HS-5 (cell line): ENCODE measurements at places on chromosomes 16 and 17.

- DNase-seq = no peak
Measured at GRCh38 chr17:19014628-19015215, 10.2 kb upstream of the FAM83G start.

DNA sequence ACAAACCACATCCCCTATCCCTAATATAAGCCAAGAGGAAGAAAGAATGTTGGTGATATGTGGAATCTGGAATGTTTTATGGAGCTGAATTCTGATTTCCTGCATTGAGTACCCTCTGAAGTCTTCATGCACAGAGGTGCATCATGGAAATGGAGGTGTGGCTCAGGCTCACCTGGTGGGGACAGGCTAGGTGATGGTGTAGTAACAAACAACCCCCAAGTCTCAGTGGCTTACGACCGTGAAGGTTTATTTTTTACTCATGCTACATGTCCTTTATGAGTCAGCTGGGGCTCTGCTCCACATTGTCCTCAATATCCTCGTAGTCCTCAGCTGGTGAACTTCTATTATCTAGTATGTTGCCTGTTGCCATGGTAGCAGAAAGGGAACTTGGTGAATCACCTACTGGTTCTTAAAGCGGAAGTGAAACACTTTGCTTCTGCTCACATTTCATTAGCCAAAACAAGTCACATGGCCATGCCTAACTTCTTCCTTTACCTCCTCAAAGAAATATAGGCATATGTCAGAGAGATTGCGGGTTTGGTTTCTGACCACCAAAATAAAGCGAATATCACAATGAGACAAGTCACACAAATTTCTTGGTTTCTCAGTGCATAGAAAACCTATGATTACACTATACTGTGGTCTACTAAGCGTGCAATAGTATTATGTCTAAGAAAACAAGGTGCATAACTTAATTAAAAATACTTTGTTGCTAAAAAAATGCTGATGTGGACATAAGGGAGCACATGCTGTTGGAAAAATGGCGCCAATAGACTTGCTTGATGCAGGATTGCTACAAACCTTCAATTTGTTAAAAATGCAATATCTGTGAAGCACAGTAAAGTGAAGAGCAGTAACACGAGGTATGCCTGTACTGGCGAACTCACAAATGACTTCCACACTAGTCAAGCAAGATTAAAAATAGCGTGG lies at the start of gene PMFBP1:
Gene PMFBP1, minus strand, starts transcription at position 51 of the 930 bp plus-strand sequence. CDS start 947 bp downstream, outside the sequence.
- DNase-seq = peak; percentile 42

DNA sequence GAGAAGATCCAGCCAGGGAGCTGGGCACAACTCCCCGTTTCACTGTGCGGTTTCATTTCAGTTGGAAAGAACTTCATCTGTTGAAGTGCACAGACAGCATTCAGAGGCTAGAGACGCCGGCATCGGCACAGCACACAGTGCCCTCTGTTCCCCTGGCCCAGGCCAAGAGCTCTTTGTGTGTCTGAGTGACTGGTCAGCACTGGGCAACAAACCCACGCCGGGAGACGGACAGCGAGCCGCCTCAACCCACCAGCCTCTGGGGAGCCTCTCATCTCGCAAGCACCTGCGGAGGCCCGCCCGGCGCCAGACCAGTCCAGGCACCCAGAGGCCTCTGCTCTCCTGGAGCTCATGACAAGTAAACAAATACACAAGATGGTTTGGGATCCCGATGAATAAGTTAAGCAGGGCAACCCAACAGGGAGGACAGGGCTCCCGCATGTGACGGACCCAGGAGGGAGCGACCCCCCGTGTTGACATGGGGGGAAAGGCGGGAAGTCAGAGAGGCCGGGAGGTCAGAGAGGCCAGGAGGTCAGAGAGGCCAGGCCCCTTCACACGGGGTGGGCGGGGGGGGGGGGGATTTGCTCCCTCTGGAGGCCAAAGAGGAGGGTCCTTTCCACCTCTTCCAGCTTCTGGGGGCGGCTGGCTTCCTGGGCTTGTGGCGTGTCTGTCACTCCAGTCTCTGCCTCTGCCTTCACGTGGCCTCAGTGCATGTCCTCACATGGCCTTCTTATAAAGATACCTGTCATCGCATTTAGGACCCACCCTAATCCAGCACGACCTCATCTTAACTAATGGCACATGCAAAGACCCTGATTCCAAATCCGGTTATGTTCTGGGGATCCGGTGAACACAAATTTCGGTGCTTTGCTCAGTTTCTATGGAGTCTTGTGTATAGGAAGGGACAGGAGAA lies 25.8 kb upstream of the KLHDC4 start:
- no peak for DNase-seq

GRCh38 chr17:57423541-57423940 lies 167.2 kb downstream of the MSI2 start:
- DNase-seq = no peak

GRCh38 chr17:70905796-70906195 lies 736.5 kb downstream of the KCNJ2 start:
- DNase-seq = peak; percentile 90

- DNase-seq = no peak
Measured at GRCh38 chr16:86252596-86252995, 257.7 kb upstream of the FOXF1 start.

DNA sequence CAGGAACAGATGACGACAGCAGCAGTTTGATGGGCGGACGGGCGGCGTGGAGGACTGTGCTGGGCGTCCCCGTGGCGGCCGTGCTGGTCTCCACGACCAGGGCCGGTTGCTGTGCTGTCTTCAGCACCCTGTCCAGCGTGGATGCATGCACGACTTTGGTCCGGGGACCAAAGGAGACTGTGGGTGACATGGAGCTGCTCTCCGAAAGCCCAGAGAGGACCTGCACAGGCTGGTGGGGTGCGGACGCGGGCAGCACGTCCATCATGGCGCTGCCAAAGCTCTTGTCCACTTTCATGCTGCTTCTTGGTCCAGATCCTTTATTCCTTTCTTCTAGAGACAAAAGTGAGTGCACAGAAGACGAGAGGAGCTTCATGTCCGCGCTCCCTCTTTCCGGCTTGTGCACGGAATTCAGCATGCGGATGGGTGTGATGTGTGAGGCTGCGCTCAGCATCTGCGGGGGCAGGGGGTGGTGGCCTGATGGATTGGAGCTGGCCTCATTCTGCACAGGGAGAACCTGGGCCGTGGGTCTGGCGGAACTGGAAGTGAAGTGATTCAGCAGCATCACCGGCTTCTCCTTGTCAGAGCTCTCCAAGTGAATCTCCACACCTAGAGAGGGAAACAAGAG lies 20.3 kb downstream of the MAP1LC3B start:
- no peak for DNase-seq

GRCh38 chr16:15435216-15435864 lies 952 bp downstream of the BMERB1 start:
- no peak for DNase-seq

GRCh38 chr16:11006656-11007055 lies 62.3 kb downstream of the CLEC16A start:
- no peak for DNase-seq

- no peak for DNase-seq
Measured at GRCh38 chr16:10561425-10561824, 19.0 kb downstream of the EMP2 start.

DNA sequence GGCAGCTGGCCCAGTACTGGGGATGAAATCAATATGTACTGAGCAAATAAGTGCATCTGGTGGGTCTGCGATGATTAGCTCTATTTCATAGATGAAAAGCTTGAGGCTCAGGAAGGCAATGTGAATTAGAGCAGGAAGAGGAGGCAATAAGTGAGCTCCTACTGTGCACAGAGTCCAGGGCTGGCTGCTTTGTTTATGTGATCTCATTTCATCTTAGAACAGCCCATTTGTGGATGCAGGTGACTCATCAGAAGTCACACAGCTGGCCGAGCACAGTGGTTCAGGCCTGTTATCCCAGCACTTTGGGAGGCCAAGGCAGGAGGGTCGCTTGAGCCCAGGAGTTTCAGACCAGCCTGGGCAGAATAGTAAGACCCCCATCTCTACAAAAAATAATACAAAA lies 7.1 kb downstream of the TMEM114 start:
- DNase-seq = no peak

GRCh38 chr16:57892041-57892440 lies 78.9 kb downstream of the CNGB1 start:
- DNase-seq = peak; percentile 85

- DNase-seq = peak; percentile 80
Measured at GRCh38 chr17:61495161-61495857, 43.1 kb downstream of the TBX4 start.

GRCh38 chr17:44095388-44095646 lies 24.8 kb downstream of the G6PC3 start:
- DNase-seq = no peak

GRCh38 chr16:10852286-10852685 lies 24.7 kb upstream of the CIITA start:
- no peak for DNase-seq

DNA sequence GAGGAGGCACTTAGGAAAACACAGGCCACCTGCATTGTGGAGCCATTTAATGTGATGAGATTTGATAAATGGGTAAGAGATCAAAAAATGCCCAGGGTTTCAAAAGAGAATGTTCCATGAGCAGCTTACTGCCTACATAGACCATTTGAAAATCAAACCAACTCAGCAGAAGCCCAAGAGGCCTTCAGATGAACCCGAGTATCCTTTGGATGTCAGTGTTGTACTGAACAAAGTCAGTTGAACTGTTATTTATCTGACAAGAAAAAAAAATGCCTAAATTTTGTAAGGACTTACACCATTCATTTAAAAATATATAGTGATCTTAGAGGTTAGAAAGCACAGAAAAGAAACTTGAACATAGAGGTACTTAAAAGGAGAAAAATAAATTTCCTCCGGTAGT lies 381.7 kb downstream of the ZFHX3 start:
- no peak for DNase-seq

DNA sequence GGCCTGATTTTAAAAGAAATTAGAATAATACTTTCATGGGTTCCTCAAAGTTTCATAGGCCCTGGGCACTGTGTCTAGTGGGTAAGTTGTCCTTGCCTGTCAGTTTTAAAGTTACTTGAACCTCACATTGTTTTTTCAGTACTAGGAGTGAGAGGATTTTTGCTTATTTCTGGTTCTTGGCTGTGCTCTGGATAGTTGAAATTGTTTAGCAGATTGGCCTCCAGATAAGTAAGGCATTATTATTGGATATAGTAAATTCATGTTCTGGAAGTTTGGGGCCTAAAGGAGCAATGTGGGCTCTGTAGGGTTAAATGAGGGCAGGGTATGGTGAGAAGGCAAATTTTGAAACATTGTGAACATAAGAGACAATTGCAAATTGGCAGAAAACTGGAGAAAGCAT lies 78.5 kb downstream of the WNT3 start:
- no peak for DNase-seq

GRCh38 chr16:77788181-77789084 lies at the start of gene VAT1L:
Gene VAT1L (plus strand): TSS chr16:77788564. CDS start chr16:77788683, 119 bp downstream.
- peak; percentile 10 for DNase-seq

DNA sequence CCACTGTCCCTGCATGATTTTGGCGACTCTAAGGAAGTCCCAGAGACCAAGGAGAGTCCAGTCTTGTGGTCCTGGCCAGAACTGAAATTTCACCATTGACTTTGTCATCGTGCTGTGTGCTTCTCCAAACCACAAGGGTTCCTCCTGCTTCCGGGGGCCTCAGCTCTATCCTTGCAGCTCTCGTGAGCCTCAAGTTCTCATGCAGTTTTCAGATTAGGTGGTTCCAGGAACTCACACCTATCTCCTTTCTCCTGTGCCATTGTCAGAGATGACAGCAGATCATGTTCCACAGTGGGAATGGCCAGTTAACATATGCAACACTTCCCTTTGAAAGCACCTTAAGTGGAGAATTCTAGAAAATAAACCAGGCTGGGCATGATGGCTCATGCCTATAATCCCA lies 97.9 kb upstream of the CRHR1 start:
- no peak for DNase-seq

DNA sequence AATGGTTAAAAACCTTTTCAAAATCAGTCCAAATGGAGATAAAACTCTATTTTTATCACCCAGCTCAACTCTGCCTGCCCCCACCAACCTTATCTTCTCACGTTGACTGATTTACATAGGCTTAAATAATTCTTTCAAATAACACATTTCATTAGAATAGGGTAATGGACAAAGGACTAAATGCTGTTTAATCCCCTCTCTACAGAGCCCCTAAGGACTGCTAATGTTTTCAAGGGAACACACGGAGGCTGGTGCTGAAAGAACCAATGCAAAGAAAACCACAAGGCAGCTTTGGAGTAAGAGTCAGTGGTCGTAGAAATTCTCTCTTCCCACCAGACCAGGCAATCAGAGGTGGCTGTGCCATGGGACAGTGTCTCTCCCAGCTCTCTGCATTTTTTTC lies 445.7 kb upstream of the MAF start:
- DNase-seq = no peak

DNA sequence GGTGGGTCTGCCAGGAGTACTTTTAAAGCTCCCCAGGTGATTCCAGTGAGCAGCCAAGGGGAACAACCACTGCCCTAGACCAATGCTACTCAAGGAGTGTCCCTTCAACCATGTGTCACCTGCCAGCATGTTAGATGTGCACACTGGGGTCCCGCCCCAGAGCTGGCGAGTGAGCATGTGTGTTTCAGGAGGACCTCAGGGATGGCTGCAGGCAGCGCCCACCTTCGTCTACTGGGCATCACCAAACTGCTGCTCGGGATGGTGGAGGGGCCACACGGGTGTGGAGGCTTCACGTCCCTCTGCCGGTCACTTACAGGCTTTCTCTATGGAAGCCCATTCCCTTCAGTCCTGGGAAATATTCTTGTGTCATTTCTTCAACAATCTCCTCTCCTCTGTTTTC lies 29.0 kb upstream of the DOC2B start:
- no peak for DNase-seq

- DNase-seq = no peak
Measured at GRCh38 chr16:13298666-13299065, 397.3 kb downstream of the SHISA9 start.

GRCh38 chr16:74449470-74449869 lies 28.2 kb upstream of the CLEC18B start:
- no peak for DNase-seq

- DNase-seq = no peak
Measured at GRCh38 chr17:78892936-78893379, 10.0 kb downstream of the CEP295NL start.

DNA sequence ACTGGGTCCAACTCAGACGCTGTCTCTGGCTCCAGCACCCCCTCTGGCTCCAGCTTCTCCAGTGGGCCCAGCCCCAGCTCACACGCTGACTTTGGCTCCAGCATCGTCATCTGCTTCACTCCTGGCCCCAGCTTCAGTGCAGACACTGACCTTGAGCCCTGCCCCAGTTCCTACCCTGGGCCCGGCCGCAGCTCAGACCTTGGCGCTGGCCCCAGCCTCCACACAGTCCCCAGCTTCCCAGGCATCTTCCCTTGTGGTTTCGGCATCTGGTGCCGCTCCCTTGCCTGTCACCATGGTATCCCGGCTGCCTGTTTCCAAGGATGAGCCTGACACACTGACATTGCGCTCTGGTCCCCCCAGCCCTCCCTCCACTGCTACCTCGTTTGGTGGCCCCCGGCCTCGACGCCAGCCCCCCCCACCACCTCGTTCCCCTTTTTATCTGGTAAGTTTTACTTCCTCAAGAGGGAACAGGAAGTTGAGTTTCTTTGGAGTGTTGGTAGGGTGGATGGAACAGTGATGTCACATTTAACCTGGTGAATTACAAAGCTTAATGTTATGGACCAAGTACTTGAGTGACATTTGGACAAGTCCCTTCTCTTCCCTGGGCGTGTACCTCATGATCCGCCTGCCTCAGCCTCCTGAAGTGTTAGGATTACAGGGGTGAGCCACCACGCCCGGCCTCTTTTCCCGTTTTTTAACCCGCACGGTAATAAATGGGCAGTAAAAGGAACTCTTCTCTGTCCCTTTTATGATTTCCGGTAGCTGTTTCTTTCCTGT lies 23.4 kb upstream of the PHKG2 start:
- no peak for DNase-seq
